Nephron progenitor cell (in vitro differentiated cells): ENCODE measurements at places on chromosomes 4 and X.

DNA sequence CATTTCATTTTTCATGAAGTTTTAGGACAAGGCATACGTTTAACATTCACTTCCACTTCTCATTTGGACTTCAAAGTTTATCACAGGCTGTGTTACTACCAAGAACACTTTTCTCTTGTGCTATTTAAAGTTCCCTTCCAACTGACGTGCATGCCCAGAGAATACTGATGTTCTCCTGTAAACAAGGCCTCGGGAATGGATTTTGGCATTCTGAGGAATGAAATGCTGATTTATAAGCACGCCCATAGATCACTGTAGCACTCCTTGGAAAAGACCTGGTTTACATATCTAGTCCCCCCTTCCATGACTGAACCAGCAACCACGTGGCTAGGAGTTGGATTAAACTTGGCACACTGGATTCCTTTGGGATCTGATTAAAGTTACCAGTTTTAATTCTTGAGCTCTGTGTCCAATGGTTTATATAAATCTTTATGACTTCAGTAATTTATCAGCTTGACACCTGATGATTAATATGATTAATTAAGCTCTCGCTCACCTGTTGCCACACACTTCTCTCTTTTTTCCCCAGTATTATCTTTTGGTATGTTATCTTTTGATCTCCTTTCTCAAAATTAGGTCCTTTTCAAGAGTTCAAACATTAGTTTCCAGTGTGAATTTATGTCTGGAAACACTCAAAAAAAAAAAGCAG is 122.4 kb upstream of the HAND2 start:
- no peak for DNase-seq

- DNase-seq = no peak
These were observed 17.3 kb downstream of the SMPX start for GRCh38 chrX:21740329-21741274.

GRCh38 chr4:147137280-147137679 is 191.6 kb upstream of the TTC29 start:
- DNase-seq = no peak

- DNase-seq = no peak
These were observed 335.8 kb downstream of the PABPC4L start for GRCh38 chr4:133865612-133866327.

DNA sequence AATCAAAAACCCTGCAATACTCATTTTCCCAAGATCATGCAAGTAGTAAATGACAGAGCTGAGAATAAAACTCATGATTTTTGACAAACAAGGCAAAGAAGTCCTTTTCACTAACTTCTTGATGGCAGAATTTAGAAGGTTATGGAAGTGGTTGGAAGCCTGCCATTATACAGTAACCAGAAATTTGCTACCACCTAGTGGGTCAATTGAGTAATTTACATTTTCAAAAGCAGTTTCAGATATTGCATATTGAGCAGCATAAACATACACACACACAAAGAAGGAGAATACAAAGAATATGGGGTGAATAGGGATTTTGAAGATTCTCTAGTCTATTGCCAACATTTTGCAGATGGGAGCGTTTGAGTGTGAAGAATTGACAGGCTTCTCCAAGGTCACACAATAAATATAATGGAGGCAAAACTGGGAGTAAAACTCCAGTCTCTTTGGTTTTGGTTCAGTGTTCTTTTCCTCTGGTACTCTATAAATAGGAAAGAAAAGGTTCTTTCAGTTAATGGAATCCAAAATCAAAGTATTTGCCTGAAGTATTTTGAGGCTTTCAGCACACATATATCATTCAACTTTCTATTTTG is 70.2 kb downstream of the GC start:
- DNase-seq = no peak

DNA sequence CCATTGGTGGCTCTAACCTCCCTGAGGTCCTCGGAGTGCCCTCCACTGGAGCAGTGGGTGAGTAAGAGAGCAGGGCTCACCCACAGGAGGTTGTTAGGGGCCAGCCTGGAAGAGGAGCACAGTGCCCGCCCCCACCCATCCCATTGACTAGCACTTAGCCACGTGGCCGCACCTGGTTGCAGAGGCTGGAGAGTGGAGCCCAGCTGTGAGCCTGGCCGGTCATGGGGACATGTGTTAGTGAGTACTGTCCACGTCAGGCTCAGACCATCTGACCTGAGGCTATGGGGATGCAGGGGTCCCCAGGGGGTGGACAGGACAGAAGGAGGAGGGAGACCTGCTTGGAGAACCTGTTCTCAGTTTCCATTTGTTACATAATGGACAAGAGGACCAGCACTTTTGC is 1.4 kb upstream of the MAN2B2 start:
- DNase-seq = no peak

DNA sequence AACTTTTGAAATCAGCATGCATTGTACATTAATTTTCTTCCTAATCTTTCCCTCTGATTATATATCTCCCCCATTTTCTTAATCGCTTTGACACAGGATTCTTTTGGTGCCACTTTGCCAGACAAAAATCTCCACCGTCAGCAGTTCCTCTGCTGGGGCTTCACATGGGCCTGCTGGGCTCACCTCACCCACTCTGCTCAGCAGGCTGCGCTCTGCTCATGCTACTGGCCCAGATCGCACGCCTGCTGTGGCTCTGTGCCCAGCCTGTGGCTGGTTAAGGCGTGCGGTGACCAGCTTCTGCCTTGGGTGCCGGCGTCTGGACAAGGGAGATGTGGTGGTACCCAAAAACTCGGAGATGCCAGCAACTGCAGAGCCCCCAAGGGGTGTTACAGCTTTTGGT is 31.1 kb downstream of the UCHL1 start:
- no peak for DNase-seq

- DNase-seq = no peak
These were observed 30.6 kb upstream of the SCML1 start for GRCh38 chrX:17706676-17707075.

DNA sequence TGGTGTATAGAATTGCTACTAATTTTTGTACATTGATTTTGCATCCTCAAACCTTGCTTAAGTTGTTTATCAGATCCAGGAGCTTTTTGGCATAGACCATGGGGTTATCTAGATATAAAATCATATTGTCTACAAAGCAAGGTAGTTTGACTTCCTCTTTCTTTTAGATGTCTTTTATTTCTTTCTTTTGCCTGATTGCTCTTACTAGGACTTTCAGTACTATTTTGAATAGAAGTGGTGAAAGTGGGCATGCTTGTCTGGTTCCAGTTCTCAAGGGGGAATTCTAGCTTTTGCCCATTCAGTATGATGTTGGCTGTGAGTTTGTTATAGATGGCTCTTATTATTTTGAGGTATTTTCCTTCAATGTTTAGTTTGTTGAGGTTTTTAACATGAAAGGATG is 187.9 kb upstream of the LCORL start:
- DNase-seq = no peak

DNA sequence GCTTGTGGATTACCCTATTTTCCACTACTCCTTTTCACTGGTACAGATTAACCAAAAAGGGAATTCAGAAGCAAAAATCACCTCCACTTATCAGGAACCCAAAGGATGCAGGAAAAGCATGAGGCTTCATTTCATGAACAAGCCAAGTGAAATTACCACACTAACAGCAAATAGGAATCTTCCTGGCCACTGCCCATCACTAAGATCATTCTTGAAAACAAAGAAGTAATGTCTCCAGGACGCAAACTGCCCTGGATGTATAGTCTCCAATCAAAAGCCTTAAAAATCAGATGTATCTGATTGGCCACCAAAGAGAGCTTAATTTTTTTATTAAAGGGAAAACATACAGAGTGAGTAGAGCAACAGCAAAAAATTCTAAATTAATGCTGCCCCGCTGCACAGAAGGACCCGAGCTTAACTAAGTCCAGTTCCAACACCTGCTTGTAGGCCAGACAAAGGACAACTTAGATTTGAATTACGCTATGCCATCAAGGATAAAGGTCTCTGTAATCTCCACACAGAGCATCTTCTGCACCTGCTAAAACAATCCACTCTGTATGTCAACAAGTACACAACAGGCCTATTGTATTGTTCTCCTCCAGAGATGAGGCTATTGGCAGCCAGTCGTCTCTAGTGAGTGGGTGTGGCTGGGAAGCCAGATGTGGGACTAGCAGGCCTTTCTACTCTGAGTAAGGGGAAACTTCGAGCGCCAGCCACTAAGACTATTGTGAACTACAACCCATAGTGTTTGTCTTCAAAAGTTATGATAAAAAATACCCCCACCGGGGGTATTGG is 12.4 kb downstream of the ZDHHC9 start:
- no peak for DNase-seq

DNA sequence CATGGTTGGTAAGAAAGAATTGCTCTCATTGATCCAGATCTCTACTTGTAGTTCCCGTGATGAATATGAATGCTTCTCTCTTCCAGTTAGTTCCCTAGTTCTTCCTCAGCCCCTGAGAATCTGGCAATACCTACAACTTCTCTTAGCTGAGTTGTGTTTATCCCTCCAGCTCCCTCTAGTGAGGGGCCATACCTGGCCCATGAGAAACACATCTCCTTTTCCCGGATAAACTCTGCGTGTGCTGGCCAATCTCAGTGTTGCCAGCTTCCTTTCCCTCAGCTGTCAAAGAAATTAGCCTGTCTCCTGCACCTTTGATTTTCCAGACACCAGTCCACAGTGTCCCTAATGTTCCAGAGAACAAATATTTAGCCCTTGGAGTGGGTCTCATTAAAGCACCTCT is 5.7 kb downstream of the CBLL2 start:
- DNase-seq = no peak

GRCh38 chr4:1967512-1968149 is 41.1 kb downstream of the NELFA start:
- no peak for DNase-seq

DNA sequence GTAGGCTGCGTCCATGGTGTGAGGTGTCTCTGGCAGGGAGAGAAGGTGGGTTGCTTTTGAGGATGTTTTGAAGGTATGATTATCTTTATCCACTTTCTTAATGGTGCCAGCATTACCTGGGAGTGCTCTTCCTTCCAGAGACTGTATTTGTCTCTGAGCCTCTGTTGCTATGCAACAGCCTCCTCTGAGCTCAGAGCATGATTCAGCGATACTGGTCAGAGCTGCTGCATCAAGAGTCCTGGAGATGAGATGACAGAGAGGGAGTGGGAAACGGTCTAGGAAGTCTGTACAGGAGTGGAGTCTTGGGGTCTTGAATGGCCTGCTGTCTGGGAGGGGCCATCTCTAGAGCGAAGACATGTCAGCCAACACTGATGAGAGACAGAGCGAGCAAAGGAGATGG is 104.4 kb upstream of the RAB40AL start:
- DNase-seq = no peak

- peak; percentile 61 for DNase-seq
These were observed 222.7 kb upstream of the HAND2 start for GRCh38 chr4:173752610-173753230.

GRCh38 chrX:24702362-24703184 is 8.9 kb downstream of the POLA1 start:
- no peak for DNase-seq

DNA sequence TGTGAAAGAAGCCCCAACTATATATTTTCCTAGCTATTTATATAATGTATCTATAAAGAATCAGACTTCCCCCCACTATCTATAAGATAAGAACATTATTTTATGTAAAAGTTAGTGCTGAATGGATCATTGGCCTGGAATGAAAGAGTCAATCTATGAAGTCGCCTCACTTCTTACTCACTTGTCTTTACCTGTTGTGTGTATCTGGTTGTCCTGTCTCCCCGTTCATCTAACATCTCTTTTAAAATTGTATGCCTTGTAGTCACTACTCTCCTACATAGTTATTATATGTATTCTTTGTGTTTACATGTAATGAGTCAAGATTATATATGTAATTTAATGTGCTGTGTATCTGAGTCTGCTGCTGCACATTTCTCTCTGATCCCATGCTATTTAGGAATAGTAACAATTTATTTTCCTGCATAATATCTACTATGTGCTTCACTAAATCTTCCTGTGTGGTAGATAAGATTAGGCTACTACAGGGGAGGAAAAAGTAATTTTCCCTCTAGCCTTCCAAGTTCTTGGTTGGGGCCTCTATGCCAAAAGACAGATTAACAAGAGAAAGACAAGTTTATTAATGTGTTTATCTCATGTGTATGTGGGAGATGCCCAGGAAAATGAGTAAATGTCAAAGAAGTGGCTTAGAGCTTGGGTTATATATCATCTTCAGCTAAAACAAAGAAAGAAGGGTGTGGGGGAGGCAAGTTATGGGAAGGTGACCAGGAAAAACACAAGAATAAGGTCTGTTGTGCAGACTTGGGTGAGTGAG is 77.6 kb upstream of the FRMPD4 start:
- DNase-seq = no peak
